Thoracic aorta (tissue), 2 donors: ENCODE measurements at places on chromosomes 3 and 15.
A peak's percentile ranks its signal among the peaks of the same experiment; 100 is the strongest.

GRCh38 chr3:30695302-30696061, 89.1 kb downstream of the TGFBR2 start:
- DNase-seq = no peak

DNA sequence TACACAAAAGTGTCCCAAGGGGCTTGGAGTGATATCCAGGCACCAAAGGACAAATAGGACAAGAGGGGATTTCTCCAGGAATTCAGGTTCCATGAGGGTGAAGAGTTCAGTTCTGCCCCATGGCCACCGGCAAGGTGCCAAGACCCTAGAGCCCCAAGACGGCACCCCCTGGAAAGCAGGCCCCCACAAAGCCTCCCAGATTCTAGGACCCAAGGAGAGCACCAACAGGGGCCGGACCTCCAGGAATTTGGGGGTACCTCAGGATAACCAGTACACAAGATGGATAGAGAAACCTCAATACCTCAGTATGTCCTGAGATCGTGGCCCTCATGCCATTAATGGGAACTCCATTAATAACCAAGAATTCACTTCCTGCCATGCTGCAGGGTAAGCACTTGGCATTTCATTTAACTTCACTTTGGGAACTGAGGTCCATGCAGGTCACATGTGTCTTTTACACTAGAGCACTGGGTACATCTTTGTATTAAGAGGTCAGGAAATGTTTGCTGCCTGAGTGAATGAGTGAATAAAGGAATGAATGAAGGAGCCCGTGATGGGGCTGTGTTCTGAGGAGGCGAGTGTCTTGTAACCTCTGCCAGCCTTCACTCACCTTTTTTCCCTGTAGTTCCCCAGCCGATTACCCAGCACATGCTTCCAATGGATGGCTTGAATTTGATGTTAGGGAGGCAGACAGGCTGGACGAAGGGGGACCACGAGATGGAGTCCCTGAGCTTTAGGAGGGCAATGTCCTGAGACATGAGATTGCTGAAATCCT, 15.5 kb upstream of the PRSS50 start:
- no peak for DNase-seq

DNA sequence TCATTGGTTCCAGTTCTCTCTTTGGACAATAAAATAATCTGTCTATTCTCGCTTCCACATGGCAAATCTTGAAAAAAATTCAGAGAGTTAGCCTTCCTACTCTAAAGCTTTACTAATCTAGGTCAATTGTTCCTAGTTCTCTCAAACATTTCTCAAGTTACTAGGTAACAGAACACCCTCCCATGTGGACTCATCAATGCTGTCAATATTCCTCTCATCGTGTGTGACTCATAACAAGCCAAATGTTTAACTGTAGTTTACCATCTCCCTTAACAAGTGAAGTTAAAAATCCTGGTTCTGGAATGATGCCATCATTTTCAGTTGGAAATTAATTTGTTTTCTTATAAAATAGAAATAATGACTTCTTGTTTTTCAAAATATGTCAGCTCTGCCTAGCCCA, 438.6 kb downstream of the ROBO1 start:
- no peak for DNase-seq

- no peak for DNase-seq
Measured at GRCh38 chr3:148863297-148863696, 1.8 kb upstream of the CPA3 start.

- no peak for DNase-seq
Measured at GRCh38 chr3:193872265-193872753, 263.6 kb upstream of the HES1 start.

DNA sequence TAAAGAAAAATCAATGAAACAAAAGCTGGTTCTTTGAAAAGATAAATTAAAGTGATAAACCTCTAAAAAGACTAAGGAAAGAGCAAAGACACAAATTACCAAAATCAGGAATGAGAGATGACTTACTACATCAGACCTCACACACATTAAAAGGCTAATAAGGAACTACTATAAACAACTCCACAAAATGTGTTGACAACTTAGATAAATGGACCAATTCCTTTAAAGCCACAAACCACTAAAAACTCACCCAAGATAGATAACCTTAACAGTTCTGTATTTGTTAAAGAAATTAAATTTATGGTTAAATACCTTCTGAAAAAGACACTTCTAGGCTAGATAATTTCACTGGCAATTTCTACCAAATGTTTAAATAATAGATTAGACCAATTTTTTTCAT, 170.4 kb downstream of the SMAD6 start:
- no peak for DNase-seq

- DNase-seq = no peak
Measured at GRCh38 chr15:92400573-92400972, 6.9 kb downstream of the ST8SIA2 start.

- DNase-seq = peak; percentile 31
Measured at GRCh38 chr15:34799149-34800101, 4.1 kb upstream of the ACTC1 start.

- DNase-seq = no peak
Measured at GRCh38 chr3:146102885-146103284, 58.1 kb downstream of the PLOD2 start.

DNA sequence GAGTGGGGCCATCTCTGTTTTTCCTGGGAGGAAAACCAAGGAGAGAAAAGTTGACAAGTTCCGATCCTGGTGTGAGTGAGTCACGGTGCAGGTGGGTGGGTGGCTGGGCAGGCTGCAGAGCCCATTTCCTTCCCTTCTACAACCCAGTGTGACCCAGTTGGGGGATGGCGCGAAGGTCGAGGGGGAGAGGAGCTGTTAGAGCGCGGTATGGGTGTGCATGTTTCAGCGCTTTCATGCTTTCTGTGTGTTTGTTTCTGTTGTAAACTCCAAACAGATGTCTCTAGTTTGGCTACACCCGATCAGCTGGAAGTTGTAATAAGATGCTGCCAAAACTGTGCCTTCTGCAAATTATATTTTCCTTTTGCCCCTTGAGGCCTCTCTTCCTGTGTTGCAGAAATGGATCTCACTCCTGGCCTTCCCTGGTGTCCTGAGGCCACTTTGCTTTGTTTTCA, 3.8 kb downstream of the FAM43A start:
- no peak for DNase-seq

GRCh38 chr3:45123030-45123429, 23.1 kb downstream of the CDCP1 start:
- no peak for DNase-seq

DNA sequence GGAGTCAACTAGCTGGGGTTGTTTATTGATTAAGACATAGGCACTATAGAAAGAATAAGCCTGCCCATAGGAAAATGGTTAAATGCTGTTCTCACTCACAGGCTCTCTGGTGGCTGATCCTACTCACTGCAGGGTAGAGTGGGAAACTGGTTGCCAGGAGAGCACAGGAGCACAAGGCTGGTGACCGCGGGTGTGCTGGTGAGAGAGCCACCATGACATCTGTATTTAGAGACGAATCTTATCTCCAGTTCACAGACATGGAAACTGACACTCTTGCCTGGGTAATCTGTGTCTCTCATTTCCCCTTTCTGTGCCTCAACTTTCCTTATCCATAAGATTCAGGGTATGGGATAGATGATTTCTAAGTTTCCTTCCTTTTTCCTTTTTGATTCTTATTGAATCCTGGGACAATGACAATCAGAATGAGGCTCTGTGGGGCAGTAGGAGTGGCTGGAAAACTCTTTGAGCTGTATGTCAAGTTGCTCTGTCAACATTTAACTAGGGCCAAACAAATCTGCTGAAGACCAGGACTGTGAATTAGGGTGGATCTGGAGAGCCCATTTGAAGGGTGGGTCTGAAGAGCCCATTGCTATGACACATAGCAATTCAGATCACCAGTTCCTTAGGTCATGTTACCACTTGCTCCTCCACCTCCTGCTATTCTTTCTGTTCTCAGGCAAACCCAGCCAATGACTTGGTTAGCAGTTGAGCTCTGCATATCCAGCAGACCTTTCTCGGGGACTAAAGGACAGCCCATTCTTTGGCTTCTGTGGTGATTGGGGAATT, 286.1 kb upstream of the TBL1XR1 start:
- DNase-seq = no peak

- DNase-seq = no peak
Measured at GRCh38 chr3:24242012-24242698, 252.5 kb downstream of the THRB start.

DNA sequence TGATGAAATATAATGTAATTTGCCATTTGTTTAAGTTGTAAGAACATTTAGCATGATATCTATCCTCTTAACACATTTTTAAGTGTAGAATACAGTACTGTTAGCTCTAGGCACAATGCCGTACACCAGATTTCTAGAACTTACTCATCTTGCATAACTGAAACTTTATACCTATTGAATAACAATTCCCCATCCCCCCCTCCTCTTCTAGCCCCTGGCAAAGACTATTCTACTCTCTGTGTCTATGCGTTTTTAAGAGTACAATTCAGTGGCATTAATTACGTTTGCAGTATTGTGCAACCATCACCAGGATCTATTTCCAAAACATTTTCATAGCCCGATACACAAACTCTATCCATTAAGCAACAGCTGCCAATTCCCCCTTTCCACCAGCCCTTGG, 261.7 kb downstream of the PLOD2 start:
- no peak for DNase-seq

GRCh38 chr3:65362688-65363087, 674.9 kb upstream of the ADAMTS9 start:
- DNase-seq = no peak

- DNase-seq = no peak
Measured at GRCh38 chr3:127136024-127136600, 56.8 kb upstream of the PRR23E start.

GRCh38 chr15:77609558-77609957, 23.2 kb downstream of the LINGO1 start:
- no peak for DNase-seq

DNA sequence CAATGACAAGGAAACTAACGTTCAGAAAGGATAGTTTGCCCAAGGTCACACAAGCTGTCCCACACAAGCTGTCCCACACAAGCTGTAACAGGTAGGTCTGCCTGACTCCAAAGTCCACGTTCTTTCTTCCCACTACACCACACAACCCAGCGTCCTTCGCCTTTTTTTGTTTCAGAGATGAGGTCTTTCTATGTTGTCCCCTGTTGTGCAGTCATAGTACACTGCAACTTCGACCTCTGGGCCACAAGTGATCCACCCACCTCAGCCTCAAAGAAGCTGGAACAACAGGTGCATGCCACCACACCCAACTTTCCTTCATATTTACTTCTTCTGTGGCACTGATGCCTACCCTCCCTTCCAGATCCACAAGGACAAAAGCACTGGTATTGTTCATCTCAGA, 21.4 kb downstream of the MB21D2 start:
- no peak for DNase-seq

GRCh38 chr3:72116226-72116625, 331.3 kb upstream of the PROK2 start:
- DNase-seq = no peak

DNA sequence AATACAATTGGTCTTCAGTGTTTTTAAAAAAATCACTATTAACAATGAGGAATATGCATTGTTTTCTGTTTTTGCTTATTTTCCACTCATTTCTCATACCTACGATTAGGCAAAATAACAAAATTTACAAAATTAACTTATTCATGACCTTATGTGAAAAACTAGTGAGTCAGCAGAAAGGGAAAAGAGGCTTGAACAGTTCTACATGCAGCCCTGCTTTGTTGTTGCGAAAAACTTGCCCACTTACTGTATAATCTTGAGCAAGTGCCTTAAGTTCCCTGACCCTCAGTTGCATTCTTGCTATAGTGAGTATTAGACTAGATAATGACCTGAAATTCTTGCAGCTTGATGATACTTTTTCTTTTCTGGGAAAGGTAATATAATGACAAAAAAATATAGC, 551.1 kb upstream of the BCHE start:
- DNase-seq = no peak

GRCh38 chr3:126307591-126308393, 49.4 kb downstream of the KLF15 start:
- no peak for DNase-seq

DNA sequence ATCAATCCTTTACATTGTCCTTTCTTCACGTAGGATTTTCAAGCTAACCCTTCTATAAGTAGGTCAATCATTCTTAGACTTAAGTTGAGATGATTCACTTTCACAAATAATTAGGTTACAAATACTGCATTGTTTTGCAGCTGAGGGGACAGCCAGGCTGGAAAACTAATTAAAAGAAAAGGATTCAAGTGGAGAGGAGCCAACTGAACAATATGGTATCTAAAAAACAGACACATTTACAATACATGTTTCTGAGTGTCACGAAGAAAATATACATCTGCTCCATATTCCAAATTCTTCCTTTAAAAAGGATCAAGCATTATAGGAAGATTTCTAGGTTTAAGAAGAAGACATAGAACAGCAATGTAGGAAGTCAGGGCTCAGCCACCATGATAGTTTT, 70.2 kb downstream of the PEAK1 start:
- no peak for DNase-seq

DNA sequence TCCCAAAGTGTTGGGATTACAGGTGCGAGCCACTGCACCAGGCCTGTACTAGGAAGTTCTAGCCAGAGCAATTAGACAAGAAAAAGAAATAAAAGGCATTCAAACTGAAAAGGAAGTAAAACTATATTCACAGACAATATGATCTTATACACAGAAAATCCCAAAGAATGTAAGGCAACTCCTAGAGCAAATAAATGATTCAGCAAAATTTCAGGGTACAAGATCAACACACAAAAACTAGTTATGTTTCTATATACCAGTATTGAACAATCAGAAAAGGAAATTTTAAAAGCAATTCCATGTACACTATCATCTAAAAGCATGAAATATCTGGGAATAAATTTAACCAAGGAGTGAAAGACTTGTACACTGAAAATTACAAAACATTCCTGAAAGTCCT, 180.6 kb downstream of the PDE8A start:
- DNase-seq = no peak

- DNase-seq = no peak
Measured at GRCh38 chr3:13501521-13501920, 21.4 kb downstream of the HDAC11 start.

DNA sequence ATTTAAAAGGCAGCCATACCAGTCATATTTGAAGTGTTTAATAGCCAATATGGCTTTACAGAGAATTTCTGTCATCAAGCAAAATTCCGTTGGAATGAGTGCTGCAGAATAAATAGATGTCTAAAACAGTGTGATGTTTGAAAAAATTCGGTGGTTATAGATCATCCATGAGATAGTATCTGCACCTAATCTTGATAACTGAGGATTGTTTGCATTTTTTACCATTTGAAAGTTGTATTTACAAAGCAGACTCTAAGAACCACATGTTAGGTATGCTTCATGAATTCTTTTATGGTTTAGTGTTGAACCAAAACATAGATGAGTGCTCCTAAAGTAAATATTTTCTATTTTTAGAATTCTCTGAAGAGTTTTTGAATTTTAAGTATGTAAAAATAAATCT, 476.1 kb downstream of the NAALADL2 start:
- no peak for DNase-seq

- no peak for DNase-seq
Measured at GRCh38 chr15:95946241-95946640, 384.3 kb upstream of the NR2F2 start.

DNA sequence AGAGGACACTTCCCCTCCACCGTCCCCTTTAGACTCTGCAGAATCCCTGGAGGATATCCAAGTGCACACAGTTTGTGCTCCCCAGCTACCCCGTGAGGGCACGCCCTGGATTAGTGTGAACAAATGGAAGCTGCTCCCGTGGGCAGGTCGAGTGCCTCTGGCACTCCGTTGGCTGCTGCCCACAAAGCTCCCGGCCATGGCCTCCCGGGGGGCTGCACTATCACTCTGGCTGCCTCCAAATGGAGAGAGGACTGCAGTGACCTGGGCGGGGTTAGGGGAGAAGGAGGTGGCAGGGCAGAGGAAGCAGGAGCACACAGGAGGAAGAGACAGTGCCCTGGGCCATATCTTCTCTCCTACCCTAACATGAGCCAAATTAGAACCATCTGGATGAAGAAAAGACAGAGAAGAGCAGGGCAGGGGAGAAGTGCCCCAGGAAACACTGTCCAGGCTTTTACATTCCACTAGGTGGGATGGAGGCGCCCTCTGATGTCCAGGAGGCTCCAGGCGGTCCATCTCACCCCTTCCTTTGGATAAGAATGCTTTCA, 29.4 kb upstream of the ACAD9 start:
- no peak for DNase-seq
